ENCODE measurements at places on chromosomes 11 and 22. TPM values are rescaled to one million over a fixed set of nuclear protein-coding genes. Genes with fewer than 3 reads are reported as not detected.

ANKK1 gene
- not detected for total RNA-seq

PAX6 gene
- total RNA-seq, result 0.84 TPM

IRAG1 gene
- total RNA-seq, result 0.06 TPM

OSM gene
- not detected for total RNA-seq

SLC25A22 gene
- total RNA-seq, result 31.8 TPM

CEND1 gene
- 2.7 TPM for total RNA-seq

NTM gene
- not detected for total RNA-seq

ZNRD2 gene
- total RNA-seq, result 74.6 TPM

SCGB1A1 gene
- not detected for total RNA-seq

PATE4 gene
- total RNA-seq, result not detected

Measured in A549 treated with Hydrocortisone at 1 μM for 4 hours (cell line).